Fibroblast of skin of left quadriceps (primary cell): ENCODE measurements at places on chromosomes 3 and 15.
A peak's percentile ranks its signal among the peaks of the same experiment; 100 is the strongest.

DNA sequence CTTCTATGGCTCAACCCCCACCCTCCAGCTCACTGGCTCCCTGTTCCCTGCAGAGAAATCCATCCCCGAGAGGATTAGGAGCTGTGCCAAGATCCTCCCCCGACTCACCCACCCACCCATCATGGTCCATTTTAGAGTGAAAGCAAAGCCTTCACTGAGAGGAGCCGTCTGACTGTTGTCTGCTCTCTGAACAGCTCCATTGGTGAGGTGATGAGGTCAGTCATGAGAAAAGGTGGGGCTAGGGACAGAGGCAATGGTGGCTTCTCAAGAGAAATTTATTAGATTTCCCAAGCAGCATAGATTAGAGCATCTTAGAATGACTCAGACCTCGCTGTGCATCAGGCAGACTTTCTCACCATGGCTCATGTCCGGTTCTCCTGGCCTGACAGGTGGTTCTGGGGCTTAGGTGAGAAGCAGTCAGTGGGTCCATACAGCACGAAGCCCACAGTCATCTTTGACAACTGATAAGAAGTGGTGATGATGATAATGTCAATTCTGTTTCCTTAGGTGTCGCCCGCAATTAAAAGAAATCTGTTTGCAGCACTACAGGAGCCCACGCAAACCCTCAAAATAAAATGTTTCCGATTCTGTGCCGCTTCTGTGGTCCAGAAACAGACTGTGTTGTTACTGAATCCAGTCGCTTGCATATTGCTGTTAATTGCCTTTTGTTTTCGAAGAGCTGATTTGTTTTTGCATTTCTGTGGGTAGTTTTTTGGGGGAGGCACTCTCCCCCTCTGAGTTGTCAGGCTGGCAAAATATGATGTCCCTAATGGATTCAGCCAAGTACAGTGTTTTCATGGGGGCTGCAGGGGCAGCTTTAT, 24.8 kb upstream of the RHO start:
- DNase-seq, result no peak

DNA sequence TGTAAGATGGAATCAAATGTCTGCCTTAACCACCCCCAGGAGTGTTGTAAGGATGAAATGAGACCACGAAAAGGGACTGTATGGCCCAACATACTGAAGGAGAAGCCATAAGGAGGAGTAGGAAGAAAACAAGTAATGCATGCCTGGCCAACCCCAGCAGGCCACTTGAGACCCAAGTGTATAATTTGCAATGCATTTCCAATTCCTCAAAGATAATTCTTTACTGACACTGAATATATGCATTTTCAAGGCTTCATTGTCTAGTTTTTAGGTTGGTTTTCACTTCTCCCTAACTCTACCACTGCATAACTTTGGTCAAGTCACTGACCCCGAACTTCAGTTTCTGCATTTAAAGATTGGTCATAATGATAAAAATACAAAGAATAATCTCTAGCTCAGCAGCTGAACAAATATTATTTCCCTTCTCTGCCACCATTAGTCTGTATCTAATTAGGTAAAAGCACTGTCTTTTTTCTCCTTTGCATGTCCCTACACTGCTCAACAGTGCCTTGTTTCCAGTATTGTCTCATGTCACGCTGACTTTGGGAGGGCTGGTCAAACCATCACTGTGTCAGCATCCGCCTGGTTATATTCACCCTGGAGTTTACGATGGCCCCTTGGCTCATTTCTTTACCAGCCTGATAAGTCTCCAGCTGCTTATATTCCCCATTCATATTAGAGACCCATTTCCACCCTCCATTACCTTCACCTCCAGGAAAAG, 378.6 kb downstream of the NTRK3 start:
- no peak for DNase-seq

GRCh38 chr3:55194376-55194775, 266.5 kb upstream of the LRTM1 start:
- DNase-seq, result no peak

DNA sequence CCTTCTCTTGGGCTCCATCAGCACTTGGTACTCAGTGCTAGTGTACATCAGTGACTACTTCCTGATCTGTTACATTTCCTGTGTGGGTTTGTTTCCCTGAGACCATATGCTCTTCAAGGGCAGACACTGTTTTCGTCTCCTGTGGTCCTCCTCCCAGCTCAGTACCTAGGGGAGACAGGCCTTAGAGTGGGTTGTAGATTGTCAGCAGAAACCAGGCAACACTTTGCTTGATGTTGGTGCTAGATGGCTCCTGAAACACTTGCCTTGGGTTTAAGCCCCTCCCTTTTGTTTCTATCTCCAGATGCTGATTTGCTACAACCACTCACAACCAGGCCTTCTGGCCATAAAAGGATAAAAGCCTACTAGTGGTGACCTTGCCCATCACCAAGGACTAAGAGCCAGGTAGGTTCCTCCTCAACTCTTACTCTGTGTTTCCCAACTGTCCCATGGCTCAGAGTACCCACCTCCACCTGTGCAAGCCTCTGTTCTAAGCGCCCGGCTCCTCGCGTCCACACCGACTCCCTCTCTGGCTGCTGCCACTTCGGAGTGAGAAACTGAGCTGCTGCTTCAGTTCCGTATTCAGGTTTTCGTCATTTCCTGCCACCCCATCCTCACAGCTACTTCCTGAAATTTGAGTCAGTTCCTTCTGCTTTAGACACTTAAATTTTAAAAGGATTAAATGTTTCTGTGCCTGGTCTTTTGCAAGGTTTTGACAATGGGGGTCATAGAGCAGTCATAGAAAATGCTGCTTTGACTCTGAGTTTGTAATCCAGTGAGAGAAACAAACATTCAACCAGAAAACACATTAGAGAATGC, at the start of gene HCLS1:
Gene HCLS1 (minus strand): TSS at position 548 of the 816 bp plus-strand sequence. CDS start 2,556 bp downstream, outside the sequence.
- no peak for DNase-seq

GRCh38 chr3:32872487-32873382, 54.9 kb downstream of the TRIM71 start:
- peak; percentile 11 for DNase-seq

- DNase-seq, result no peak
Observed at GRCh38 chr3:71022551-71023335, 560.8 kb downstream of the FOXP1 start.

DNA sequence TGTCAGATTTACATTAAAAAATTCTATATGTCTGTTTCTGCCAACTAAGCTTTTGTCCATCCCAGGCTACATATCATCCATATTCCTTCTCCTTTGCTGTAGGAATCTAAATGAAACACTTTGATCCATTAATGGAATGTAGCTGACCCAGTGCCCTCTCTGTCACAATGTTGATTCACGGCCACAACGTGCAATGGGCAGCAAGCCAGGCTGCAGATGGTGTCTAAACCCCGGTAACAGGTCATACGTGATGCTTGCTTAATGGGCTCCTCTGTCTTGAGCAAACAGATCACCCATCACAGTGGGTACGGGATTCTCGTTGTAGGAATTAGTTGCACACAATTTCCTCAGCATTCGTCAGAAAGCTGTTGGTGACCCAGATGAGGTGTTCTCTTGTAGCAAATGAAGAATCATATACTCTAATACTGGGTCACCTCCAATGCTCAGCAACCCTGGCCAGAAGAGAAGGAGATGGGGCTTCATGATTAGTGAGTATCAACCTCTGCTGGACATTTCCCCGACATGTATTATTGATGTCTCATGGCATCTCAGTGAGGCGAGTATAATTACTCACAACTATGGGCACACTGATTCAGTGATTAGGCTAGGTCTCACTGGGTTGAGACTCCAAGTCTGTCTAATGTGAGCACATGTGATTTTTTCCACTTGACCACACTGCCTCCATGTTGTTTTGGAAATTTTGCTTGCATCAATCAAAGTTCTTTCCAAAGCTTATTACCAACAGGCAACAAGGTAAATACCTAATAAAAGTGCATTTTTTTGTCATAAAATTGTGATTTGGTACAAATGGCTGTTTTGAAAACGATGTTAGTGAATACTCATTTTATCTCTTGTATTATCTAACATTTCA, 12.9 kb upstream of the DCBLD2 start:
- no peak for DNase-seq

GRCh38 chr3:47423548-47424145, 42.8 kb downstream of the PTPN23 start:
- DNase-seq, result no peak
